ENCODE measurements at places on chromosomes 7 and 10.
A peak's percentile ranks its signal among the peaks of the same experiment; 100 is the strongest.

DNA sequence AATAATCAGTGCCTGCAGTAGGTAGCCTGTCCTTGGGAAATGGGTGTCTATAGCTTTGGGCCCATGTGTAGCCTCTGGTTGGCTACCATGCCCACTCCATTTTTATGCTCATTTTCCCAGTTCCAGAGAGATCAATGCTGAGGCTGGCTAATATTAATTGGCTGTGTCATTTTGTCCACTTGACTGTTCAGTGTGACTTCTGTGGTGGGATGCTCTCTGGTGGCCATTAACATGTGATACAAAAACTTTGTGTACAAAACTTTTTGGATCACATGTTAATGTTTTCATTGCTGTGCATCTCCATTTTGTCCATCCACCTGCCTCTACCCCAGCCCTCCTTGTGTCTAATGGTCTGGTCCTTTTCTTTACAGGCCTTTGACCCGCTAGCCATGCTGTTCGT, 22.7 kb downstream of the VIM start:
- no peak for DNase-seq

DNA sequence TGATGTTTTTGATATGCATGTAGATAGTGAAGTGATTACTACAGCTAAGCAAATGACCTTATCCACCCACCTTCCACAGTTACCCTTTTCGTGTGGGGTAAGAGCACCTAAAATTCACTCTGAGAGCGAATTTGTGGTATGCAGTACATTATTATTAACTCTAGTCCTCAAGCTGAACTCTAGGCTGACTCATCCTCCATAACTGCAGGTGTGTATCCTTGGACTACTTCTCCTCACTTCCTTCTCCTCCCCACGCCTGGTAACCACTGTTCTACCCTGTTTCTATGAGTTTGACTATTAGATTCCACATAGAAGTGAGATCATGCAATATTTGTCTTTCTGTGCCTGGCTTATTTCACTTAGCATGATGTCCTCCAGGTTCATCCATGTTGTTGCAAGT, 484.6 kb downstream of the GATA3 start:
- no peak for DNase-seq

DNA sequence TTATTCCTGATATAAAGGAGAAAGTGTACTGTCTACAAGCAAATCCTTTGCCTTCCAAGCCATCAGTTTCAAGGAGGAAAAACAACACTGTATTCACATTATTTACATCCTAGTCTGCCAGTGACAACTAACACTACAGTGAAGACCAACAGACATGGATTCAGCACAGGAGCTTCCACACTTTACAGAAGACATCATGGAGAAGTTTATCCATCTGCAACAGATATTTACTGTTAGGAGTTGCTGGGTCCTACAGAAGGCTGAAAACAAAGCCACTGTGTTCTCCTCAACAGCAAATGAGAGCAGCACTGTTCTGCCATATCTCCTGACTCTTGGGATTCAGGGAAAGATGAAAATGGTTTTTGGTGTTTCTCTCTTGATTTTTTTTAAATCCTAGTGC, 31.9 kb downstream of the NAPEPLD start:
- DNase-seq = no peak

GRCh38 chr7:157041004-157041403, 30.5 kb upstream of the MNX1 start:
- DNase-seq = no peak

- DNase-seq = no peak
Observed at GRCh38 chr10:95450188-95450587, 111.0 kb downstream of the SORBS1 start.

DNA sequence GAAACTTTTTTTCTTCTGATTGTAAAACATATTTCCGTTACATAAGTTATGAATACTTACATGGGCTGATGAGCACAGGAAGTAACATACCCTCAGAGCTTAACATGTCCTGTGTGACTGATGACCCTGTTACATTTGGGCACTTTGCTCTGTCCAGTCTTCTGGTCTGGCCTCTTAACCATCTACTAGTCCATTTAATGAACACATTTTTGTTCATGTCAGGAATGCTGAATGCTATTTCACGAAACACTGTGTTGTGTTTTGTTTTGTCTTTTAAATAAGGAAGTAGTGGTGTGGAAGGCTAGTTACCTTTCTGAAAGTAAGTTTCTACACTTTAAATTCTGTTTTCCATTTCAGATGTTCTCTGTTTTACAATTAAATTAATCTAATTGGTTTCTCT, 77.7 kb downstream of the RBM33 start:
- no peak for DNase-seq

DNA sequence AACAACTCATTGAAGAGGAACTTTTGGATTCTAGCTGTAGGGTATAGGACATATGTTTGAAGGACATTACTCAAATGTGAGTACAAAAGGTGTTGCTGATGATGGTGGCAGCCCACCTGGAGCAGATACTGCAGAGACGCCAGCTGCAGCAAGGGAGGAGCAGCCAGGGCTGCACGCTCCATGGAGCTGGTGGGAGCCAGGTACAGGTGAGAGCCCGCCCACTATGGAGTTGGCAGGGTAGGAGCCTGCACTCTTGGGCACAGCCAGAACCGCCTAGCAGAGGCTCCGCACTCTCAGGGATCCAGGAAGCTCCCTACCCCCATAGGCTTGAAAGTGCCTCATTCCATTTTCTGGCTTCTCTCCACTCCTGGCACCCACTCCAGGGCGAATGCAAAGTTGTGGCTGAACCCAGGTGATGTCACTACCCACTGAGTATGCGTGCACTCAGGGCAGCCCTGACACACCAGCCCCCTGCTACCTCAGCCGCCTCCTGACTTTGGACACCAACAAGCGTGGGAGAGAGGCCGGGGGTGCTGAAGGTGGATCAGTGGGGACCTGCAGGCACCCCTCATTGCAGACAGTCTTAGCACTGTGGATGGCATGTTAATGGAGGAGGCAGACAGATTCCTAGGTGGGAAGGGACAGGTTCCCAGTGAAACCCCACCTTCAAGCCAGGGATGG, 761.1 kb downstream of the IPMK start:
- no peak for DNase-seq

- no peak for DNase-seq
Observed at GRCh38 chr7:102045681-102046372, 228.4 kb downstream of the CUX1 start.

GRCh38 chr7:22125436-22125835, 179.7 kb upstream of the CDCA7L start:
- no peak for DNase-seq

GRCh38 chr7:2665359-2665791, 22.6 kb upstream of the AMZ1 start:
- peak; percentile 25 for DNase-seq

DNA sequence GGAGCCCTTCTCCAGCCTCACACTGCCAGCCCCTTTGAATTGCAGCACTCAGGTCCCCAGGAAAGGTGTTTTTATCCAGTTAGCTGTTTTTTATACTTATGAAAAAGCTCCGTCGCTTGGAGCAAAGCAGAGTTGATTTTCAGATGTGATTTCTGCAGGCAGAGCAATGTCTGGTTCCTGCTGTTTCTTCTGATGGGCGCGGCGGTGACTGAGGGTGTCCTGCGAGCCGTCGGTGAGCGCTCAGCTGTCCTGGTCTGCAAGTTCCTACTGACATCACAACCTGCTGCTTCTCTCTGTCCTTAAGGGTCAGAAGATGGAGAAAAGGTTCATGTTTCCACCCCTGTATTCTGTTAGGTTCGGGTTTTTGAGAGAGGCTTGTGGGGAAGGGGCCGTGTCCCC, 109.6 kb upstream of the FAM20C start:
- no peak for DNase-seq

Data from caudate nucleus (tissue), 63 donors.